ENCODE measurements at places on chromosomes 3 and 15.

GRCh38 chr15:74156678-74157411 lies 16.7 kb upstream of the ISLR start:
- no peak for DNase-seq

DNA sequence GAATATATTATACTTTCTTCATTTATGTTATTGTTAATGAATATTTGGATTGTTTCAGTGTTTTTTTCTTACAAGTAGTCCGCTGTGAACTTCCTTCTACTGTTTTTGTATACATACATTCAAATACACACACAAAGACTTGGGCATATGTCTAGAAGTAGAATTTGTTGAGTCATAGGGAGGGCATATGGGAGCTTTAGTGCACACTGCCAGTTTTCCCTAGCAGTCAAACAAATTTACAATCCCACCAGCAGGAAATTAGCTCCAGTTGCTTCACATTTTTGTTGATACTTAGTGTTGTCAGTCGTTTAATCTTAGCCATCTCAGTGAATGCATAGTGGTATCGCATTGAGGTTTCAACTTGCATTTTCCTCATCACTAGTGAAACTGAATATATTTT lies 492.3 kb downstream of the DIPK2A start:
- no peak for DNase-seq

DNA sequence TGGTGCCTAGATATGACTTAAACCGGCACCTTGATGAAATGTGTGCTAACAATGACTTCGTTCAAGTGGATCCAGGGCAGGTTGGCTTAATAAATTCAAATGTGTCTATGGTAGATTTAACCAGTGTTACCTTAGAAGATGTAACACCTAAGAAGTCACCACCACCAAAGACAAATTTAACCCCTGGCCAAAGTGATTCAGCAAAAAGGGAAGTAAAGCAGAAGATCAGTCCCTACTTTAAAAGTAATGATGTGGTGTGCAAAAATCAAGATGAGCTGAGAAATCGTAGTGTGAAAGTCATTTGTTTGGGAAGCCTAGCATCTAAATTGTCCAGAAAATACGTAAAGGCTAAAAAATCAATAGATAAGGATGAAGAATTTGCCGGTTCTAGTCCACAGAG lies 1.1 kb downstream of the FAN1 start:
- DNase-seq = no peak

- DNase-seq = no peak
These were observed 4.7 kb upstream of the EBLN2 start for GRCh38 chr3:73056845-73057150.

DNA sequence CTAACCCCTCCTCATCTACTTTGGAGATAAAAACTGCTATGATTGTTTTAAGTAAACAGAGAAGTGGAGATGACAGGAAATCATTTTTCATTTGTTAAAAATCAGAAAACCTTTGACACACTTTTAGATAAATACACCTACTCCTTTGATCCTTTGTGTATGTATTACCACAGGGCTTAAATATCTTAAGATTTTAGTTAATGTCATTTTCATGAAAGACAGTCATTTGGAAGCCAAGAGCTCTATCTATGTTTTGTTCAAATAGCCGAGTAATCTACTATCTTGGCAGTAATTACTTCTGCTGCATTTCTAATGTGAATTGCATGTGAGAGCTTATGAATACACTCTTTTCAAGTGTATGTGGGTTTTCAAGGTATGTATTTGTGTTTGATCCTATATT lies 2.0 kb downstream of the ARPP21 start:
- no peak for DNase-seq

GRCh38 chr3:168812234-168812633 lies 716.5 kb upstream of the GOLIM4 start:
- no peak for DNase-seq

DNA sequence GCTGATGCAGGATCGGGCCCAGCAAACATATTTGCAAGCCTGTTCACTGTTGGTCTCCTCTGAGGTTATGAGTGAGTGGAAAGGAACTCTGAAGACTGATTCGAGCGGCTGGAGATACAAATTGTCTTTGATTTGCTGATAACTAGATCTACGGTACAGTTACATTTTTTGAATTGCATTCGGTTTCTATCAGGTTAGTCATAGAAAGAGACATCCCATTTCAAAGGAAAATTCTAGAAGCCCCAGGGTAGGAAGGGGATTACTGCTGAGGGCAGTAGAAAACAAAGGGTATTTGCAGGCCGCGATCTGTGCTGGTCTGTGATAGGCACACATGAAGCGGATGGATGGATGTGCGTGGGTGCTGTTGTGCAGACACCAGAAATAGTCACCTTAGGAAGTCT lies 228.4 kb downstream of the ITPR1 start:
- no peak for DNase-seq

DNA sequence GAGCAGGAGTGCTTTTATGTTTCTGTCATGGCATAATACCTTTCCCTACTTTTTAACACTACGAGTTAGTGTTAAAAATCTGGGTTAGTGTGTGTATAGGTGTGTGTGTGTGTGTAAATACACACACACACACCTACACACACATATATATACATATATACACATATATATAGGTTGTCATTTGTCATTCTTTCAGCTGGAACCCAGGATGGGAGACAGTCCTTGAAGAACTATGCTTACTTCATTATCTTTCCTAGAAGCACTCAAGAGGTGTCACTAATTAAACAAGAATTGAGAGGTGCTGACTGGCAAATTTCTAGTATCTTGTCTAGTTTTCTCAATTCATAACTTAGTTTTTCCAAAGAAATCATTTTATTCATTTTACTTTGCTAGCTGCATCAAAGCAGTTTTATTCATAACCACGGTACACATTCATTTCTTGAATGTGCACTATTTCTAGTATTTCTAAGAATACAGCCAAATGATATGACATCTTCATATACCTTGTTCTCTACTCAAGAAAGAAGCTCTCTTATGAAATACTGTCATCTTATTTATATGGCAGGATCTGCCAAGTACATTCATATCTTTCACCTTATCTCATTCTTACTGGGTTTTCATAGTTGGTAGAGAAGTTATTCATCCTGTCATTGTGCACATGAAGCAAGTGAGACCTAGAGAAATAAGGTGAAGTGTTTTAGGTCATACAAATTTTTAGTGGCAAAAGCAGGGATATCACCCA lies 46.6 kb downstream of the ISL2 start:
- no peak for DNase-seq

DNA sequence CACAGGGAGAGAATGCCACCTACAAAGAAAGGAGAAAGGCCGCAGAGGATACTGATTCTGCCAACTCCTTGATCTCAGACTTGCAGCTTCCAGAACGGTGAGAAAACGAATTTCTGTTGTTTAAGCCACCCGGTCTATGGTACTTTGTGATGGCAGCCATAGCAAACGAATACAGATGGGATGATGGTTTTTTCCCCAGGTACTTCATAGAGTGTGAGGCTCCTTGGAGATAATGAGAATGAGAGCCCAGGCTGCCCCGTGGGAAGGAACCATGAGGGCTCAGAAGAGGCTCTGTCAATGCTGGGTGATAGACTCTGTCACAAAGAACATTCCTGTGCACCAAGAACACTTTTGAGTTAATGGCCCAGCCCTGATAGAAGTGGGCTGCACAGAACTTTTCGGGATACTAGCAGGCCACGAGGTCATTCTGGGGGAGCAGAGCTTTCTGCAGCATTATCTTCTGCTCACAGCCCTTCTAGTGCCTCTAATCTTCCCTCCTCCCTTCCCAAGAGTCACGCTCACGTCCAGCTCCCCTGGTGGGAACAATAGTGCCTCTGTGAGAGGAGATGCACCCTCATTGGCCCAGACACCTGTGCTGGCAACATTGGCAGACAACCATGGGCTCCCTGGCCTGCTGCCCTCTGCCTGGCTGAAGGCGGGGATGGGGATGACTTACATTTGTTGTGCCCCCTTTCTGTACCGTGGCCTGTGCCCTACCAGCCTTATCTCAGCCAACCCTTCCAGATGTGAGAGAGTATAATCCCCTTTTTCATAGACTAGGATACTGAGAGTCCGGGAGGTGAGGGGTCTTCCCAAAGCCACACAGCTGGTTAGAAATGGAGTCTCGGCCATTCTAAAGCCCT lies 5.2 kb upstream of the RLBP1 start:
- no peak for DNase-seq

All from memory B cell (primary cell).